ENCODE measurements at places on chromosomes 5 and 9. TPM values are rescaled to one million over a fixed set of nuclear protein-coding genes. Genes with fewer than 3 reads are reported as not detected.
A peak's percentile ranks its signal among the peaks of the same experiment; 100 is the strongest.

- H3K36me3 ChIP-seq: no peaks in the 10 kb centered on the region
- no peak overlapping the region for H3K27ac ChIP-seq
- H3K4me1 ChIP-seq: peaks cover 10% of the 10 kb centered on the region
Measured at GRCh38 chr5:149957855-149958254, 2.7 kb upstream of the SLC26A2 start.

- H3K27me3 ChIP-seq: no peaks in the 10 kb centered on the region
- no peaks in the 10 kb centered on the region for H3K36me3 ChIP-seq
- H3K4me1 ChIP-seq: no peaks in the 10 kb centered on the region
- H3K4me3 ChIP-seq: no peak overlapping the region
- peak overlapping the region; percentile 30 for H3K27ac ChIP-seq
- DNase-seq: no peak
Measured at GRCh38 chr9:98129451-98129881, 10.4 kb upstream of the TRIM14 start.

DNA sequence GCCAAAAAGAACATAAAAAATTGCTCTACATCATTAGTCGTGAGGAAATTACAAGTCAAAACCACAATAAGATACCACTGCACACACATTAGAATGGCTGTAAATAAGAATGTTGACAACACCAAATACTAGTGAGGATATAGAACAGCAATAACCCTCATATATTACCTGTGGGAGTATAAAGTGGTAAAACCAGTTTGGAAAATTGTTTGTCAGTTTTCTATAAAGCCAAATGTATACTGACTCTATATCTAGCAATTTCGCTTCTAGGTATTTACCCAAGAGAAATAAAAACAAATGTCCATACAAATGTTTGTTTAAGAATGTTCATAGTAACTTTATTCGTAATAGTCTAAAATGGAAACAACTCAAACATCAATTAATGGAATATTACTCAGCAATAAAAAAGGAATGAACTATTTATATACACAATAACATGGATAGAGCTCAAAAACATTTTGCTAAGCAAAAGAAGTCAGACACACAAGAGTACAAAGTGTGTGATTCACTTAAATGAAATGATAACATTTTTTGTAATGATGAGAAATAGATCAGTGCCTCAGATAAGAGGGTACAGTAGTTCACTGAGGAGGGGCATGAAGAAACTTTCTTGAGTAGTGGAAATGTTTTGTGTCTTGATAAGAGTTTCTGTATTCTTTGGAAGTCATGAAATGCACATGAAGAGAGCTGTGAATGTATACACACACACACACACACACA, 219.6 kb upstream of the ZNF462 start:
- H3K27ac ChIP-seq: no peak overlapping the region
- no peaks in the 10 kb centered on the region for H3K4me1 ChIP-seq
- H3K4me3 ChIP-seq: no peak overlapping the region
- DNase-seq: no peak
- no peaks in the 10 kb centered on the region for H3K36me3 ChIP-seq
- H3K27me3 ChIP-seq: no peaks in the 10 kb centered on the region

The SLC28A3 gene
- total RNA-seq: 1.6 TPM

The ADRB2 gene
- 28.0 TPM for total RNA-seq

The SPATA31A3 gene
- not detected for total RNA-seq

The FAM221B gene
- not detected for total RNA-seq

The C9orf43 gene
- total RNA-seq: not detected

The OR2K2 gene
- total RNA-seq: not detected

The TCF7 gene
- total RNA-seq: 7.0 TPM
